ENCODE measurements at places on chromosomes 1 and 21. TPM values are rescaled to one million over a fixed set of nuclear protein-coding genes. Genes with fewer than 3 reads are reported as not detected.
A peak's percentile ranks its signal among the peaks of the same experiment; 100 is the strongest.

The BCAN gene
- not detected for total RNA-seq

The OR2T10 gene
- total RNA-seq = not detected

The C1orf116 gene
- total RNA-seq = 0.32 TPM

DNA sequence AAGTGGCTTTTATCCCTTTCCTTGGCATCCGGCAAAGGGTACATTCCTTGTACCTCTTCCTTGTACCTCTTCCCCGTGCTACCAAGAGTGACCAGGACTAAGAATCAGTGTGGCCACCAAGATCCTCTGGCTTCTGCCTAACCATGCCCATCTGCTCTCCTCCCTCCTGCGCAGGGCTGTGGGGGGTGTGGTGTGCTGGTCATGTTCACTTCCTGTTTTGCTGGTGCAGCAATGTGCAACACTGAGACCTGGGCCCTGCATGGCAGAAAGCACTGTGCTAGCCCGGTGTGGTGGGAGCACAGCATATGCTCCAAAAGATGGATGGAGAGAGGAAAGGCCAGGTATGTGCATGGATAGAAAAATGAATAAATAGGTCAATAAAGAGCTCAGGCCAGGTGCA is 33.3 kb upstream of the TENT5C start:
- no peaks in the 10 kb centered on the region for H3K36me3 ChIP-seq
- H3K27me3 ChIP-seq = no peaks in the 10 kb centered on the region
- H3K4me1 ChIP-seq = peaks cover 20% of the 10 kb centered on the region
- peak overlapping the region; percentile 26 for H3K4me3 ChIP-seq

DNA sequence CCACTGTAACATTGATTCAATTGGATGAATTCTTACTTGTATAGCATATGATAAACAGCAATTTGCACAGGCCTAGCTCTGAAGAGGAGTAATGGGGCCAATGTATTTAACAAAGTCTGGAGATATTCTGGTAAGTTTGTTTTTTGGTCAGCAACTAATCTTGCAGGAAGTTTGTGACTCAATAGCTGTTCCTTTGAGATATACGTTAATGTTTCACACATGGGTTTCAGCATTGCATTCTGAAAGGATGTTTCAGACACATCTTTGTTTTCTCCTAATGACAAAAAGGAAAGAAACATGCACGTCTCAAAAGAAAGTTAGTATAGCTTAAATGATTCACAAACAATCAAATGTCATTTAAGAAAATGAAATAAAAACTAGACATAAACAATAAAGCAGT is 49.0 kb downstream of the LTN1 start:
- no peaks in the 10 kb centered on the region for H3K27me3 ChIP-seq
- peaks cover 81% of the 10 kb centered on the region for H3K36me3 ChIP-seq
- no peak overlapping the region for H3K27ac ChIP-seq
- H3K4me1 ChIP-seq = no peaks in the 10 kb centered on the region

DNA sequence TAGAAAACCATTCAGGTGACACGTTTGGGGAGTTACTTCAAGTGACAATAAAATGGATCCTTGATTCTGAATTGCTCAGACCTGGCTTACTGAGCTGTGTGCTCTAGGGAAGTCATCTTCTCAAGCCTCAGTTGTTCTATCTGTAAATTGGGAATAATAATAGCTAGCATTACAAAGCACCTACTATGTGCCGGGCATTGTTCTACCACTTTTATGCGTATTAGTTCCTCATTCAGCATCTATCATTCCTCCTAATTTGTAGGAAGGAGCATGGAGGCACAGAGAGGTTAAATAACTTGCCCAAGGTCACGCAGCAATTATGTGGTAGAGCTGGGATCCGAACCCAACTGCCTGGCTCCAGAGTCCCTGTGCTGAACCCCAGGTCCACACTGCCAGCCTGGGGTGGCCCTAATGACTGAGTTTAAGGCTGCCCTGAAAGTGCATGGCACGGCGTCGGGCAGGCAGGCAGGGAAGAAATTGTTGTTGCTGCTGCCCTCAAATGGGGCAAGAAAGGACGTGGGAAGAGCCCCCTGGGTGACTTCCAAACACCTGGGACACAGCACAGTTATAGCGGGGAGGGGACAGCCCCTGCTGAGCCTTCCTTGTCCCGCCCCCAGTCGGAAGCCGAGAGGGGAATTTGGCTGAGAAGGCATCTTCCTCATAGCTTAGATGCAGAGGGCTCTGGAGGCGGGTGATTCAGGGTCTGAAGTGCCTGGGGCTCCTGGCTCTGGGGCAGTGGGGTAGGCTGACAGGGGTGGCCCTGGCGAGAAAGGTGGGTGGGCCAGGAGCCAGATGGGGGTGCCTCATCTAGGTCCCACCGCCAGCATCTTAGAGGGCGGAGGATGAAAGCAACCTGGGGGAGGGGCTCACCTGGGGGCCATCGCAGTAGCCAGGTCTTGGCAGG is 86.5 kb upstream of the IFFO2 start:
- no peaks in the 10 kb centered on the region for H3K36me3 ChIP-seq
- H3K4me1 ChIP-seq = no peaks in the 10 kb centered on the region
- H3K27ac ChIP-seq = no peak overlapping the region
- H3K4me3 ChIP-seq = no peak overlapping the region
- no peak for DNase-seq

- H3K4me3 ChIP-seq = no peak overlapping the region
- no peaks in the 10 kb centered on the region for H3K36me3 ChIP-seq
- no peaks in the 10 kb centered on the region for H3K27me3 ChIP-seq
- DNase-seq = no peak
Observed at GRCh38 chr1:170436928-170437327, 95.0 kb upstream of the GORAB start.

- no peaks in the 10 kb centered on the region for H3K27me3 ChIP-seq
- H3K4me1 ChIP-seq = no peaks in the 10 kb centered on the region
- no peak within 1 kb of the TSS for H3K27ac ChIP-seq
- no peaks in the 10 kb centered on the region for H3K36me3 ChIP-seq
- H3K4me3 ChIP-seq = no peak within 1 kb of the TSS
- no peak for DNase-seq
Observed at GRCh38 chr1:15475752-15476314, at the start of gene CELA2B. TSS of gene CELA2B (plus strand) at chr1:15476104. CDS start at chr1:15476126, 22 bp downstream.

DNA sequence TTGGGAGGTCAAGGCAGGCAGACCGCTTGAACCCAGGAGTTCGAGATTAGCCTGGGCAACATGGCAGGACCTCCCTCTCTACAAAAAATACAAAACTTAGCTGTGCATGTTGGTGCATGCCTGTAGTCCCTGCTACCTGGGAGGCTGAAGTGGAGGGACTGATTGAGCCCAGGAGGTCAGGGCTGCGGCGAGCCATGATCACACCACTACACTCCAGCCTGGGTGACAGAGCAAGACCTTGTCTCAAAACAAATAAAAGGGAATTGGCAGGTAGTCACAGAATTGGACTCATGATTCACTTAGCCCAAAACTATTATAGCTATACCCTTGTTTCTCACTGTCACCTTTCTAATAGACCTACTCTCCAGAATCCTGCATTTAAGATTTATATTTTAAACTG is 5.5 kb downstream of the TADA1 start:
- peaks cover 15% of the 10 kb centered on the region for H3K4me1 ChIP-seq
- H3K4me3 ChIP-seq = no peak overlapping the region
- no peaks in the 10 kb centered on the region for H3K27me3 ChIP-seq
